ENCODE measurements at places on chromosomes 5 and 9. TPM values are rescaled to one million over a fixed set of nuclear protein-coding genes. Genes with fewer than 3 reads are reported as not detected.

OTP gene
- total RNA-seq = not detected

- no peak for DNase-seq
- H3K4me3 ChIP-seq = peak overlapping the region; percentile 92
- H3K27ac ChIP-seq = peak overlapping the region; percentile 12
- H3K27me3 ChIP-seq = no peaks in the 10 kb centered on the region
- peaks cover 39% of the 10 kb centered on the region for H3K4me1 ChIP-seq
Measured at GRCh38 chr9:4741365-4742089, 525 bp upstream of the AK3 start.

- no peak overlapping the region for H3K4me3 ChIP-seq
- H3K27me3 ChIP-seq = peaks cover 13% of the 10 kb centered on the region
- no peaks in the 10 kb centered on the region for H3K36me3 ChIP-seq
- no peak for DNase-seq
Measured at GRCh38 chr5:54325610-54326311, 15.4 kb upstream of the ARL15 start.

DNA sequence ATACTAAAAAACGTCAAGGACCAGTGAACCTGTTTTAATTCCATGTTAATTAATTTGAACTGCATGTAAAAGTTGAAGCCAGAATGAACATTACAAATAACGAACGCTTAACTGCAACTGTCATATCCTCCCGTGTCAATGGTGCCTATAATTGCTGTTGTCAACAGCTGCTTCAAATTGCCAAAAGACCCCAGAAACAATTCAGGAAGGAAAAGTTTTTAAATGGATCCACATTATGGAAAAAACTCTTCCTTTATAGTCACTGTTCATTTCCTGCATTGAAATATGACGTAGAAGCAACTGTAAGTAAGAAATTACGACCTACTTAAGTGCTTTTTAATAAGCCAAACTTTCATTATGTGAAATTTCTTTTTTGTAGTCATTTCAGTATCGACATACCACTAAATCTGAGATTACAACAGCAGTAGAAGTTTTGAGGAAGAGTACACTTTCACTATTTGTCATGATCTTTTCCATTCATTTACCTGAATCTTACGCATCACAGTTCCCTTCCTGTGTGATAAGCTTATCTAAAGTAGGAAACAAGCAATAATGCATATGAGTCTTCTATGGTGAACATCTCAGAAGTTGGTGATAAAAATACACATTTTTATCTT lies 37.8 kb downstream of the MEF2C start:
- H3K4me1 ChIP-seq = peaks cover 1% of the 10 kb centered on the region
- DNase-seq = no peak
- no peak overlapping the region for H3K4me3 ChIP-seq
- no peaks in the 10 kb centered on the region for H3K27me3 ChIP-seq
- no peaks in the 10 kb centered on the region for H3K36me3 ChIP-seq
- no peak overlapping the region for H3K27ac ChIP-seq

All from activated CD4-positive, alpha-beta memory T cell treated with anti-CD3 and anti-CD28 coated beads, Interleukin-2, amount 10 ng/mL, durations not matched to agents 7 days and 5 days (primary cell).